ENCODE measurements at places on chromosomes 7 and 10.

DNA sequence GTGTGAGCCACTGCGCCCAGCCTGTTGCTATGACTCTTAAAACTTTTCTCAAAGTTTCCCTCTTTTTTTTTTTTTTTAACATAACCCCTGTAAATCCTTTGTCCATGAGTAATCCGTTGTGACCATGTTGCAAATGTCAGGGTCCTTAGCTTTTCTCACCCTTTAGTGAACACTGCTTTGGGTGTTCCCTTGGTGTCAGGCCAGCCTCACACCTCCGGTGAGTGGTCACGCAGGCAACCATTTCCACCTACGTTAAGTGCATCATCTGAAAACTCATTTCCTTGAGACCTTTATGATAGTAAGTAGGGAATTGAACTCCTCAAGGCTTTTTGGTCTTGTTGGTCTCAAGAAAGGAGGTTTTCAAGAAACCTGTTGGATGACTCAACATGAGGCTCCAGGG lies 41.3 kb upstream of the OPN4 start:
- no peak for DNase-seq

- DNase-seq: no peak
Measured at GRCh38 chr7:41146429-41146828, 556.5 kb downstream of the INHBA start.

GRCh38 chr7:37987732-37988131 lies 67.3 kb downstream of the EPDR1 start:
- no peak for DNase-seq

- no peak for DNase-seq
Measured at GRCh38 chr7:53602817-53603418, 567.5 kb downstream of the POM121L12 start.

DNA sequence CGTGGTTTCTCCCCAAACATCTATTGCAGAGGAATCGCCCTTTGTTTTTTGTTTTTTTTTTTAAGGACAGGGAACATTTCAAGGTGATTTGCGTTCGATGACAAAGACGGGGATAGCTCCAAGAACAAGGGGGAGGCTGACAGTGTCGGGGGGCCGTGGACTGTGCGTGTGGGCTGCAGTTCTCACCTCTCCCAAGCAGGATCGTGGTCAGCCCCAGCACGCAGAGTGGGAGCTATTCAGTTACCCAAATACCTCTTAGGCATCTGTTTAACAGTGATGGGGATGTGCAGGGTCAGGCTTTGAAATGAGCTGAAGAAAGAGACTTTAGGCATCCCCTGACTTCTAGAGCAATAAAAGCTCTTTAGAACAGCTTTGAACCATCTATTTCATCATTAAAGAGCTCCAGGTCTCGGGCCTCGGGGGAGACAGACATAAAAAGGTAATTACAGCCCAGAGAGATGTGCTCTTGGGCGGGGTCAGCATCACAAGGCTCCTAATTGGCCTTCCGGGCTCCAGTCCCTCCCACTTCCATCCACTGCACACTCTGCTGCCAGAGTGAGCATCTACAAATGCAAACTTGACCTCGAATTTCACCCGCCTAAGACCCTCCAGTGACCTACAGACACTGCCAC lies 97.3 kb downstream of the MYL10 start:
- peak; percentile 32 for DNase-seq

- DNase-seq: no peak
Measured at GRCh38 chr7:107213193-107213788, 44.5 kb downstream of the HBP1 start.

- no peak for DNase-seq
Measured at GRCh38 chr7:121019018-121019417, 30.5 kb downstream of the CPED1 start.

- DNase-seq: no peak
Measured at GRCh38 chr7:121280656-121281055, 48.1 kb upstream of the WNT16 start.

GRCh38 chr7:67100956-67101361 lies 104.3 kb downstream of the TYW1 start:
- peak; percentile 15 for DNase-seq

- no peak for DNase-seq
Measured at GRCh38 chr10:14487488-14487883, 156.8 kb upstream of the FRMD4A start.

DNA sequence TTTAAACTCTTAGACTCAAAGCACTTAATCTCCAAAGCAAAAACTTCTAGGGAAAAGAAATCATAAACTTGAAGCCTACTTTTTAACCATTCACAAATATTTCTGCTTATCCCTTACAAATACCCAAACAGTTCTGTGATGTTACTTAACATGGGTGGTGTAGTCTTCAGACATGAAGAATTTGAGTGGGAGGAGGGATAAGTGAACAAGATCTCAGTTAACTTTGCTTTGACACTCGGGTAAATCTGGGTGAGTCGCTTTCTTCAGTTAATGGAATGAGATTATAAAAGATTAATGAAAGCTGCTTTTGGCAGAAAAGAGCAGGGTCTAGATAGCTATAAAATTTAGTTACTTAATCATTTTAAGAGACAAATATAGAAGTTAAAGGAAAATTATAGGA lies 47.5 kb downstream of the RNF133 start:
- no peak for DNase-seq

DNA sequence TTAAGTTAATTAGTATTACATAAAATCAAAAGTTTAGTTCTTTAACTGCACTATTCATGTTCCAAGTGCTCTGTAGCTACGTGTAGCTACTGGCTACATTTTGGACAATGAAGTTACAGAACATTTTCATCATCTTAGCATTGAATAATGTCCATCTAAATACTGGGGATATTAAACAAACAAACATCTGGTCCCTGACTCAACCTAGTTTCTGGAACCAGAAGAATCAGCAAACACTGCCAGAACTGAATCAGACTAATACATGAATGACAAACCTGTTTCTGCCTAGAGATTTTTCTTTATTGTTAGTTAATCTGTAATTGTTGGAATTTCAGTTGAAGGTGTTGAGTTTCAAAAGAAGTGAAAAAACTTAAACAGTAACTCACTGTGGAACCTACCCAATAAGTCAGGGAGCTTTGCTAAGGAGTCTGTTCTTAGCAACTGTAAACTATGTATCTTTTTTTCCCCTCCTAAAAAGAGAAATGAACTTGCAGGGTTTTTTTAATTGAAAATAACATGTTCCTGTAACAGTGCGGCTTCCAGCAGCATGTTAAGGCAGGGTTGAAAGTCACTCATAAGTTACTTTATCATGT lies 58.3 kb downstream of the CDK13 start:
- DNase-seq: no peak

- peak; percentile 64 for DNase-seq
Measured at GRCh38 chr7:10889266-10889898, 84.3 kb upstream of the PHF14 start.

GRCh38 chr7:38283107-38283506 lies 9.7 kb upstream of the TARP start:
- DNase-seq: no peak

DNA sequence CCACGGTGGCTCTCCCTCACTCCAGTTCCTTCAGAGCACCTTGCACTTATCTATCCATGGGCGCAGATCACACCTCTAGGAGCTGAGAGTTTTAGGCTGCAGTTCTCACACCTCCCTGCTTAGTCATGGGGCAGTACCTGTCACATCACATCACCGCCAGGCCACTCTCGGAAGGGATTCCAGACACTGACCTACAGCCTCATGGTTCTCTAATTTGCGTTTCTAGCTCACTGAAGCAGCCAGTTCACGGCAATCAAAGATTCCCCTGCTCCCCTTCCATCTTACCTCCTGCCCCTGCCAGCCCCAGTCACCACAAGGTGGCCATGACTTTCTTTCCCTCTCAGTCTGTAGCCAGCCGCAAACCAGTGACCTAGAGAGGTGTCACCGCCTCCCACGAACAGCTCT lies 34.2 kb downstream of the ADRB1 start:
- DNase-seq: no peak

DNA sequence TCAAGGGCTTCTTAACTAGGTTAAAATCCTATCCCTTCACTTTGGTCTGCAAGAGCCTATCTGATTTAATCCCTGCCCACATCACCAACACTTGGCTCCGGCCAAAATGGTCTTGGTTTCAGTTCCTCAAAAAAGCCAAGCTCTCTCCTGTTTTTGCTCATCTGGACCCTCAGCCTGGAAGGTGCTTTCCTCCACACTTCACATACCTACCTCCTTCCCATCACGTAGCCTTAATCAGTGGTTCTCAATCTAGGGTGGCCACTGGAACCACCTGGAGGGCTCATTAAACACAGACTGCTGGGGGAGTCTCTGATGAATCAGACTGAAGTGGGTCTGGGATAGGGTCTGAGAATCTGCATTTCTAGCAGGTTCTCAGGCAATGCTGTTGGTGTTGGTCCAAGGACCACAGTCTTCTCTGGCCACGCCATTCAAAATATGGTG lies 227.0 kb upstream of the AOAH start:
- DNase-seq: no peak

GRCh38 chr10:7813481-7813880 lies 4.8 kb upstream of the TAF3 start:
- no peak for DNase-seq

DNA sequence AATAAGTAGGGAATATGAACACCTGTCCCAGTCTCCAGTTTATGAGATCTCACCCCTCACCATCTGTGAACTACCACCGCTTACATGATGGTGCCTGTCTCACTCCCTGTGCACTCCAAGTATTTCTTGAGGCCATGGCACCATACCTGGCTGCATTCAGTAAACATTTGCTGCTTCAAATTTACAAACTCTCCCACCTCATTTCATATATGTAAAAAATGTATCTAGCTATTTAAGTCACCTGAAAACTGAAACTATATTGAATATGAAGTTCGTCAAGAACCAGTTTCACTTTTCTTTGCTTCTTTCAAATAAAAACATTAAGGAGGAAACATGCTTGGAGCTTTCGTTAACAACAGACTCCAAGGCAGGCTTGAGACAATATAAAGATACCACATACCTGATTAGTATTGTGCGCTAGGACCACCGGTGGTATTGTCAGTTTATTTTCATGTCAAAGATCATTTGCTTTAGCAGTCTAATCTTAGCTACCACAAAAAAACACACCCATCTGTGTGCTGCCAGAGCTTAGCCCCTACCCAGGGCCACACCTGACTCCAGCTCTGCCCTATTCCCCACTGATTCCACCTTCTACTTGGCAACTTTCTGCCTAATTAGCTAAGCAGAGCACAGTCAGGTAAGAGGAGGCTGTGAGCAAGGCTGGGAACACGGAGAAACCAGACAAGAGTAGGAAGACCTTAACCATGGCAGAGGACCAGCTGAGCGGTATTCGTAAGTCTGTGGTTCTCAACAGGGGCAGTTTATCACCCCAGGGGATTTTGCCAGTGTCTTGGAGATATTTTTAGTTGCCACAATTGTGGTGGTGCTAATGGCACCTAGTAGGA lies 92.0 kb downstream of the ZFAND4 start:
- DNase-seq: no peak

DNA sequence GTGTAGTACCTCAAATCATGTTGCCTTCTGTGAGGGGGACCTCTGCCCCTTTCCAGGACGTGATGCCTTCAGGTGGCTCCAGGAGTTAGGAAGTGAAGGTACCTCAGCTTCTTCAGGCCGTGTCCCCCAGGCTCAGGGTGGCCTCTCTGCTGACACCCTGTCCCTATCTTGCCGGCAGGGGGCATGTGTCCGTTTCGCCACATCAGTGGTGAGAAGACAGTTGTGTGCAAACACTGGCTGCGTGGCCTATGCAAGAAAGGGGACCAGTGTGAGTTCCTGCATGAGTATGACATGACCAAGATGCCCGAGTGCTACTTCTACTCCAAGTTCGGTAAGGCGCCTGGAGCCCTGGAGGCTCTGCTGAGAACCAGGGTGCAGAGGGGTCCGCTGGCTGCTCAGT lies 9.2 kb downstream of the CPSF4 start:
- DNase-seq: peak; percentile 53

DNA sequence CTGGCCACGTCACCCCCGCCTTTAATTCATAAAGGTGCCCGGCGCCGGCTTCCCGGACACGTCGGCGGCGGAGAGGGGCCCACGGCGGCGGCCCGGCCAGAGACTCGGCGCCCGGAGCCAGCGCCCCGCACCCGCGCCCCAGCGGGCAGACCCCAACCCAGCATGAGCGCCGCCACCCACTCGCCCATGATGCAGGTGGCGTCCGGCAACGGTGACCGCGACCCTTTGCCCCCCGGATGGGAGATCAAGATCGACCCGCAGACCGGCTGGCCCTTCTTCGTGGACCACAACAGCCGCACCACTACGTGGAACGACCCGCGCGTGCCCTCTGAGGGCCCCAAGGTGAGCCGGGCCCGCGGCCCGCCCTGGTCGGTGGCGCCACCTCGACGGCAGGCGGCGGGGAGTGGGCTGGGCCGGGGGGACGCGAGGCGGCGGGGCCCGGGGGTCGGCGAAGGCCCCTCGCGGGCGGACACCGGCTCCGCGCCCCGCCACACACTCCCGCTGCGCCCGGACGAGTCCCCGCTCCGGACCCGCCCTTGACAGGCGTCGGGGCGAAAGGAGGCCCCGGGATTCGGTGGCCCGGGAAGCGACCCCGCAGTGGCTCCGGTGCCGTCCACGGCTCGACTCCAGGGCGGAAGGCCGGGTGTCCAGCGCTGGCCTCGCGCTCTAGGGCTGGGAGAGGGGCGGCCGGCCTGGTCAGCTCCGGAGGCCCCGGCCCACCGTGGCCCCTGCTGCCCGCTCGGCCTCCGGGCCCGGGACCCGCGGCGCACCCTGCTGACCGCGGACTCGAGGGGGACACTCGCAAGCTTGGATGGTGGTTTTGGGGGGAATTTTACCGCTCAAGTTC lies 557 bp downstream of the BAG3 start:
- peak; percentile 37 for DNase-seq

- peak; percentile 73 for DNase-seq
Measured at GRCh38 chr10:104028146-104028545, 57.5 kb downstream of the COL17A1 start.

DNA sequence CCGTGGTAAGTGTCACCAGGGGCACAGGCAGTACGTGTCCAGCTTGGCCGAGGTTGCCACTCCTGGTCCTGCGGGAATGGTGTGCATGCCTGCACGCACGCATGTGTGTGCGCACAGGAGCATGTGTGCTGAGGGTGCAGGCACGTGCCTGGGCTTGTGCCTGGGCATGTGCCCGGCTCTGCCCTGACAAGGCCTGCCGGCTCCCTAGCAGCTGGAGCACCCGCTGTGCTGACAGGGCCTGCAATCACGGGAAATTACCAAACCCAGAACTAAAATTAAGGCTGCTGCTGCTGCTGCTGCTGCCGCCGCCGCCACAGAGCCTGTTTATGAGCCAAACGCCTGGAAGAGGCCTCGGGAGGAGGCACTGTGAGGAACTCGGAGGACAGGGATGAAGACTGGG lies 28.7 kb downstream of the GHRHR start:
- DNase-seq: no peak

- no peak for DNase-seq
Measured at GRCh38 chr7:27895551-27895950, 155.6 kb downstream of the TAX1BP1 start.

- DNase-seq: no peak
Measured at GRCh38 chr7:4833176-4833575, 28.7 kb downstream of the PAPOLB start.

GRCh38 chr10:87095236-87095945 lies 385 bp downstream of the SHLD2 start:
- peak; percentile 55 for DNase-seq

Data from HEK293T (cell line).